ENCODE measurements at places on chromosomes 5 and 9.

- no peak for DNase-seq
Observed at GRCh38 chr5:88792144-88792840, 90.7 kb downstream of the MEF2C start.

- DNase-seq = no peak
Observed at GRCh38 chr9:116641292-116642059, 45.6 kb upstream of the TRIM32 start.

DNA sequence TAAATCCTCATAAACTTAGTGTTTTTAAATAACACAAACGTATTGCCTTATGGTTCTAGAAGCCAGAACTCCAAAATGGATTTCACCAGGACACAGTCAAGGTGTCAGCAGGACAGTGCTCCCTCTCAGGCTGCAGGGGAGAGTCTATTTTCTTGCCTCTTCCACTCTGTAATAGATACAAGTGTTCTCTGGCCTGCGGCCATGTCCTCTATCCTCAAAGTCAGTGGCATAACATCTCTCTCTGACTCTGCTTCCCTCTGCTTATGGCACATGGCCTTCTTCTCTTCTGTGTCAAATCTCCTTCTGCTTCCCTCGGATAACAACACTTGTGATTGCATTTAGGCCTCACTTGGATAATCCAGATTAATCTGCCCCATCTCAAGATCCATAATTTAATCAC lies 129.4 kb upstream of the OR13F1 start:
- DNase-seq = no peak

GRCh38 chr9:15543047-15543813 lies 9.6 kb upstream of the CCDC171 start:
- DNase-seq = no peak
